ENCODE measurements at places on chromosomes 7 and 10.
A peak's percentile ranks its signal among the peaks of the same experiment; 100 is the strongest.

DNA sequence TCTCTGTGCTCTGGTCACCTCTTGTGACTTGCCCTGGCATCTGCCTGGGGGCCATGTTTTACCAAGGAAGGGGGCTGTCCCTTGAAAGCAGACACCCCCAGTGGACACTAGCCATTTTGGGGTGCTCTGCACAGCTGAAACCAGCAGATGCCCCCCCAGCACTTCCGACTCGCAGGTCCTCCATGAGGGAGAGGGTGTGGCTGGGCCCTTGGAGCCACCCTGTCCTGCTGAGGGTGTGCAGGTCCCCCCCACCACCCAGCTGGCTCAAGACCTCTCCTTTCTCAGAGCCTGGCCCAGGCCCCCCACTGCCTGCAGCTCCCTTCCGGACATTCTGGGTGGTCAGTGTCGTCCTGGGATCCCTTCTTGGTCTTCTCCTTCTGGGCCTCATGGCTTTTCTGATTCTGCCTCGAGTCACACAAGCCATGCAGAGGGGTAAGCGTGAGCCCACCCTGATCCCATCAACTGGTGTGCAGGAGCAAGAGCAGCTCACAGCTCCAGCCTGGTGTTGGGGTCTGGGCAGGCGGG lies 12.3 kb downstream of the SCART1 start:
- no peak for ATAC-seq
- no peak overlapping the region for H3K27ac ChIP-seq
- H3K4me3 ChIP-seq = no peak overlapping the region
- H3K27me3 ChIP-seq = no peaks in the 10 kb centered on the region
- peaks cover 32% of the 10 kb centered on the region for H3K36me3 ChIP-seq

DNA sequence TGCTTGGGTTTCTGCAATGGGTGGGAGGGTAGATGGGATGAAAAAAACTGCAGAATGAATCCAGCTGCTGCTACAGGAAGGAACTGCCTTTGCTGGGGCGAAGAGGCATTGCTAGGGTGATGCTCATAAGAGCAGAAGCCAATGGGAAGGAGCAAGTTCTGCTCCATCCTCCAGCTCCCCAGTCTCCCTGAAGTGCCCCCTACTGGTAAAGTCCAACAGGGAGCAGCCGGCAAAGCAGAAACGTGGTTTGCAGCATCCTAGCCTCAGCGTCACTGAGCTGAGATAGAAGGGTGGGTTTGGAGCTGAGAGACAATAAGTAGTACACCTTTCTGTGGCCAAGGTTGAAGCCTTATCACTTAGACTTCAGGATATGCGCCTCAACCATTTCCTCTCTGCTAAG lies 220.5 kb downstream of the CCSER2 start:
- H3K27me3 ChIP-seq = peaks cover 14% of the 10 kb centered on the region
- no peak overlapping the region for H3K4me3 ChIP-seq
- H3K4me1 ChIP-seq = no peaks in the 10 kb centered on the region
- no peaks in the 10 kb centered on the region for H3K36me3 ChIP-seq
- ATAC-seq = no peak

DNA sequence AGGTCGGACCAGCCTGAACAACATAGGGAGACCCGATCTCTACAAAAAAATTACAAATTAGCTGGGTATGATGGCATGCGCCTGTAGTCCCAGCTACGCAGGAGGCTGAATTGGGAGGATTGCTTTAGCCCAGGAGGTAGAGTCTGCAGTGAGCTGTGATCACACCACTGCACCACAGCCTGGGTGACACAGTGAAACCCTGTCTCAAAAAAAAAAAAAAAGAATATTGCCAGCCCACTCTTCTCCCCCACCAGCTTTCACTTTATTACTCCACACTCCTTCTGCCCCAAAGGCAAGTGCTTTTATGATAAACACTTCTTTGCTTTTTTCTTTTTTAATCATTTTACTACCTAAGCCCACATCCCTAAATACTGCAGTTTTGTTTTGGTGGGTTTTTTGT lies 14.8 kb downstream of the RAB19 start:
- H3K4me3 ChIP-seq = no peak overlapping the region
- peaks cover 6% of the 10 kb centered on the region for H3K36me3 ChIP-seq
- ATAC-seq = no peak

- H3K4me3 ChIP-seq = no peak overlapping the region
- no peaks in the 10 kb centered on the region for H3K36me3 ChIP-seq
- no peaks in the 10 kb centered on the region for H3K4me1 ChIP-seq
- peaks cover 3% of the 10 kb centered on the region for H3K27me3 ChIP-seq
- H3K27ac ChIP-seq = no peak overlapping the region
- ATAC-seq = no peak
Measured at GRCh38 chr10:90007226-90007625, 305.8 kb downstream of the KIF20B start.

DNA sequence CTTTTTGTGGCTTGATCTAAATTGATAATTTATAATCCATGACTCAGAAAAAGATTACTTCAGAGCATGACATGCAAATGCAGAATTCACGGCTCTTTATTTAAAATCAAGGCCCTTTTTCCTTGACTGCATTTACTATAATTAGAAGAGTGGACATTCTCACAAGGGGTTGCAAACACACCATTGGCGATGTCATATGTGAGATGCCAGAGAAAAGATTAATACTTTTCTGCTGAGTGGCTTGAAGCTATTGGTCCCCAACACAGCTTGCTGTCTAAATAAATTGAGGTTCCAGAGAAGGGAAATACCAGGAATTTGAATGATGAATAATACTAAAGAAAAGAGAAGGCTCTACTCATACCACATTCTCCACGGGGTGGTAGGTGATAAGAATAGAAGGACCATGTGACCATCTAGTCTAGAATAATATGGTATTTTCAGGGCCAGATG lies 78.7 kb upstream of the ARID5B start:
- H3K27me3 ChIP-seq = no peaks in the 10 kb centered on the region
- no peaks in the 10 kb centered on the region for H3K4me1 ChIP-seq
- no peaks in the 10 kb centered on the region for H3K36me3 ChIP-seq
- no peak overlapping the region for H3K4me3 ChIP-seq

GRCh38 chr10:50610368-50610767 lies 13.4 kb downstream of the SGMS1 start:
- H3K4me3 ChIP-seq = no peak overlapping the region
- peaks cover 4% of the 10 kb centered on the region for H3K36me3 ChIP-seq
- no peak overlapping the region for H3K27ac ChIP-seq
- no peaks in the 10 kb centered on the region for H3K27me3 ChIP-seq

DNA sequence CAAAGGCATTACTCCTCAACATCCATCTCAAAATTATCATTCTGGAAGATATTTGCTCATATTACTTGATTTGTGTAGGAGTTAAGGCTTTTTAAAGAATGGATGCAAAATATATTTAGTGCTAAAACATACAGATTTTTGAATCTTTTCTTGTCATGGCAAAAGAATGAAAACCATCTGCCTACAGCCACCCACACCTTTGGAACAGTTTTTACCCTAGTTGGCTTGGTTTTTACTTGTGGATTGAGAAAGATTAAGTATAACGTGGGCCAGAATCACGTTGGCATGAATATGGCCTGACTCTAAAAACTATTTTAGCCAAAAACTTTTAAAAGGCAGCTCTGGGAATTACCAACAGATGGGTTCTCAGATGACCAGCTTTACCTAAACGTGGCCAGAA lies 128.2 kb downstream of the SPAG6 start:
- no peak overlapping the region for H3K4me3 ChIP-seq
- H3K36me3 ChIP-seq = no peaks in the 10 kb centered on the region
- H3K4me1 ChIP-seq = peaks cover 16% of the 10 kb centered on the region
- no peak for ATAC-seq
- peaks cover 48% of the 10 kb centered on the region for H3K27me3 ChIP-seq

- no peaks in the 10 kb centered on the region for H3K4me1 ChIP-seq
- H3K36me3 ChIP-seq = no peaks in the 10 kb centered on the region
- H3K4me3 ChIP-seq = no peak overlapping the region
- no peak for ATAC-seq
- H3K27ac ChIP-seq = no peak overlapping the region
Measured at GRCh38 chr7:162632-163297, 29.6 kb upstream of the FAM20C start.

DNA sequence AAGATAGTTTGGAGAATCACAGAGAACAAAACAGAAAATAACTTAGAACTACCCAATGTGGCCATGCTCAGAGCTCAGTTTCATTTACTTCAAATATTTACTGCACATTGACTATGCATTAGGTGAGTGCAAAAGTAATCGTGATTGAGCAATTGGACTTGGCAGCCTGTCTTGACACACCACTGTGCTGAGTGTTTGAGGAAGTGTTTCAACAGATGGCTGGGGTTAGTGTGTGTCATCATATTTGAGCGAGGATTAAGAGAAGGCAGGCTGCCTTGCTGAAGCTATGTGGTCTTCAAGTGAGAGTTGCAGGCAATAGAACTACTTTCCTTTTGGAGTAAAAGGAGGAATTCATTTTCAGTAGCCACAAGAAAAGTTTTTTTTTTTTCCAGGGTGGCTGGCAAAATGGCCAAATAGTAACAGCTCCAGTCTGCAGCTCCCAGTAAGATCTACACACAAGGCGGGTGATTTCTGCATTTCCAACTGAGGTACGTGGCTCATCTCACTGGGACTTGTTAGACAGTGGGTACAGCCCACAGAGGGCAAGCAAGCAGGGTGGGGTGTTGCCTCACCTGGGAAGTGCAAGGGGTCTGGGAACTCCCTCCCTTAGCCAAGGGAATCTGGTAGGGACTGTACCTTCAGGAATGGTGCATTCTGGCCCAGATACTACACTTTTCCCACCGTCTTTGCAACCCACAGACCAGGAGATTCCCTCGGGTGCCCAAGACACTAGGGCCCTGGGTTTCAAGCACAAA lies 37.6 kb downstream of the AKR1C4 start:
- peaks cover 9% of the 10 kb centered on the region for H3K27me3 ChIP-seq
- H3K27ac ChIP-seq = no peak overlapping the region
- no peaks in the 10 kb centered on the region for H3K4me1 ChIP-seq
- H3K36me3 ChIP-seq = no peaks in the 10 kb centered on the region
- ATAC-seq = no peak
- no peak overlapping the region for H3K4me3 ChIP-seq

DNA sequence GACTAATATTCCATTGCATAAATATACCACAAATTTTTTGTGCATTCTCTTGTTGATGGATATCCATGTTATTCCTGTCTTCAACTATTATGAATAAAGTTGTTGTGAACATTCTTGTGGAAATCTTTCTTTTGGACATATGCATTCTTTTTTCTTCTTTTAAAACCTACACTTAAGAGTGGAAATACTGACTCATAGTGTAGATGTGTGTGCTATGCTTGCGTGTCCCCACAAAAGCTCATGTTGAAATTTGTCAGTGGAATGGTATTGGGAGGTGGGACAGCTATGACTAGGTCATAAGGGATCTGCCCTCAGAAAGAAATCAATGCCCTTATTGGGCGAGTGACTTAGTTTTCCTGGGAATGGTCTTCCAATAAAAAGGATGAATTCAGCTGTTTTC lies 203.6 kb upstream of the PRSS58 start:
- H3K4me3 ChIP-seq = no peak overlapping the region
- no peak overlapping the region for H3K27ac ChIP-seq
- peaks cover 8% of the 10 kb centered on the region for H3K4me1 ChIP-seq

DNA sequence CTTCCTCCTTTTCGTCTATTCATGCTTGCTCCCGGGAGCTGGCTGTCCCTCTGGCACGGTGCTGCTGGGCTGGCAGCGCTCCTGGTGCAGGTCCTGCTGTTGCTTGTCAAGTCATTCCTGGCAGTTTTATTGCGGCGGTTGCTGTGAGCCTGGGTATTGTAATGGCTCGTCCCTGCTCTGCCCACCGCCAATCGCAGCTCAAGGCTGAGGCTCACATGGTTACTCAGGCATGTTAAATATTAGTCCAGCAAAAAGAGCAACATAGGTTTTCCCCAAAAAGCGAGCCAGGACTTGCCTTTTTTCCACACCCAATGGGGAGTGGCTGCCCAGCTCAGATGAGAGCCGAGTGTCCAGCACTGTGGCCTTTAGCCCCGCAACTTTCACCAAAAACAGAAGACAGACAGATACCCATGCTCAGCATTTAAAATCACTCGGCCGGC lies 492.9 kb upstream of the FOXK1 start:
- ATAC-seq = no peak
- no peak overlapping the region for H3K27ac ChIP-seq
- H3K4me1 ChIP-seq = no peaks in the 10 kb centered on the region
- H3K27me3 ChIP-seq = no peaks in the 10 kb centered on the region

- peaks cover 13% of the 10 kb centered on the region for H3K4me1 ChIP-seq
- no peaks in the 10 kb centered on the region for H3K36me3 ChIP-seq
- H3K27me3 ChIP-seq = no peaks in the 10 kb centered on the region
- peak; percentile 88 for ATAC-seq
Measured at GRCh38 chr7:128791121-128791971, at the start of gene CCDC136. Gene CCDC136 (plus strand): TSS chr7:128791968. CDS start chr7:128792412, 444 bp downstream.

DNA sequence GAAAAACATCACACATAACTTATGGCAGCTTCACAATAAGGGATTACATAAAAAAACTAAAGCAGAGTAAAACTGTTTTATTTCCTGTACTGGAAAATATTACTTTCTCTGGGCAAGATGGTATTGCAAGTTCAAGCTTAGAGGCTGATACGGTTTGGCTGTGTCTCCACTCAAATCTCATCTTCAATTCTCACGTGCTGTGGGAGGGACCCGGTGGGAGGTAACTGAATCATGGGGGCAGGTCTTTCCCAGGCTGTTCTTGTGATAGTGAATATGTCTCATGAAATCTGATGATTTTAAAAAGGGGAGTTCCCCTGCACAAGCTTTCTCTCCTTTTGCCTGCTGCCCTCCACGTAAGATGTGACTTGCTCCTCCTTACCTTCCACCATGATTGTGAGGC lies 5.1 kb upstream of the LRRC27 start:
- peaks cover 52% of the 10 kb centered on the region for H3K4me1 ChIP-seq
- no peaks in the 10 kb centered on the region for H3K27me3 ChIP-seq
- peaks cover 40% of the 10 kb centered on the region for H3K36me3 ChIP-seq
- no peak for ATAC-seq

- ATAC-seq = peak; percentile 51
- H3K36me3 ChIP-seq = no peaks in the 10 kb centered on the region
- H3K27me3 ChIP-seq = peaks cover 37% of the 10 kb centered on the region
- H3K4me1 ChIP-seq = peaks cover 39% of the 10 kb centered on the region
- H3K4me3 ChIP-seq = peak overlapping the region; percentile 7
Measured at GRCh38 chr10:6400821-6401465, 179.1 kb downstream of the PRKCQ start.

- H3K36me3 ChIP-seq = no peaks in the 10 kb centered on the region
- no peak overlapping the region for H3K4me3 ChIP-seq
- no peaks in the 10 kb centered on the region for H3K27me3 ChIP-seq
- H3K27ac ChIP-seq = no peak overlapping the region
Measured at GRCh38 chr7:34453150-34453549, 204.9 kb upstream of the NPSR1 start.

- no peaks in the 10 kb centered on the region for H3K36me3 ChIP-seq
- H3K4me3 ChIP-seq = peak overlapping the region; percentile 18
- no peak for ATAC-seq
- no peaks in the 10 kb centered on the region for H3K27me3 ChIP-seq
Measured at GRCh38 chr7:149875396-149875795, 1.6 kb downstream of the ATP6V0E2 start.

GRCh38 chr7:157397731-157398691 lies 61.2 kb downstream of the DNAJB6 start:
- H3K4me3 ChIP-seq = no peak overlapping the region
- no peak overlapping the region for H3K27ac ChIP-seq
- peaks cover 54% of the 10 kb centered on the region for H3K36me3 ChIP-seq
- H3K27me3 ChIP-seq = no peaks in the 10 kb centered on the region
- ATAC-seq = no peak
- peaks cover 16% of the 10 kb centered on the region for H3K4me1 ChIP-seq

- H3K4me3 ChIP-seq = no peak overlapping the region
- H3K27me3 ChIP-seq = peaks cover 31% of the 10 kb centered on the region
- H3K4me1 ChIP-seq = peaks cover 15% of the 10 kb centered on the region
- no peak for ATAC-seq
Measured at GRCh38 chr7:1455241-1455939, 3.9 kb downstream of the MICALL2 start.

- peaks cover 12% of the 10 kb centered on the region for H3K4me1 ChIP-seq
- H3K27me3 ChIP-seq = no peaks in the 10 kb centered on the region
- H3K27ac ChIP-seq = no peak overlapping the region
Measured at GRCh38 chr10:49448924-49449323, 53.0 kb upstream of the DRGX start.

Data from stimulated activated memory B cell treated with anti-CD40 and anti-IgM and Interleukin-4, amounts not matched to agents 10 μg/mL and 1 μg/mL and 100 μg/mL, for 72 hours (primary cell).